ENCODE measurements at places on chromosomes 7 and 10.

DNA sequence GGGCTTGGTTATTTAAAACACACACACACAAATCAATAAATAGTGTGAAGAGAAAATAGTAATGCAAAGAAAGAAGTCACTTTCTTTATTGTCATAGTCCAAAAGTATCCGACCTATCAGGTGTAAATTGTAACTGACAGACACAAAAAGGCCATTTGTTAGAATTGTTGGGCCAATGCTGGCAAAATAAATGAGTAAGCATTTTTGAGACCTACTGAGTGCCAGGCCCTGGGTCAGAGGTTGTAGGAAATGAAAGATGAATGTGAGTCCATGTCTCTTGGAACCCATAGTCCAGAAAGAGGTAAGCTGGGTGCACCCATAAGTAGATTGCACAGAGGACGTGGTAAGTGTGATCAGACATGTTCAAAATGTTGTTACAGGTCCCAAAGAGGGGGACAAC is 13.5 kb upstream of the EGR2 start:
- DNase-seq, result no peak

DNA sequence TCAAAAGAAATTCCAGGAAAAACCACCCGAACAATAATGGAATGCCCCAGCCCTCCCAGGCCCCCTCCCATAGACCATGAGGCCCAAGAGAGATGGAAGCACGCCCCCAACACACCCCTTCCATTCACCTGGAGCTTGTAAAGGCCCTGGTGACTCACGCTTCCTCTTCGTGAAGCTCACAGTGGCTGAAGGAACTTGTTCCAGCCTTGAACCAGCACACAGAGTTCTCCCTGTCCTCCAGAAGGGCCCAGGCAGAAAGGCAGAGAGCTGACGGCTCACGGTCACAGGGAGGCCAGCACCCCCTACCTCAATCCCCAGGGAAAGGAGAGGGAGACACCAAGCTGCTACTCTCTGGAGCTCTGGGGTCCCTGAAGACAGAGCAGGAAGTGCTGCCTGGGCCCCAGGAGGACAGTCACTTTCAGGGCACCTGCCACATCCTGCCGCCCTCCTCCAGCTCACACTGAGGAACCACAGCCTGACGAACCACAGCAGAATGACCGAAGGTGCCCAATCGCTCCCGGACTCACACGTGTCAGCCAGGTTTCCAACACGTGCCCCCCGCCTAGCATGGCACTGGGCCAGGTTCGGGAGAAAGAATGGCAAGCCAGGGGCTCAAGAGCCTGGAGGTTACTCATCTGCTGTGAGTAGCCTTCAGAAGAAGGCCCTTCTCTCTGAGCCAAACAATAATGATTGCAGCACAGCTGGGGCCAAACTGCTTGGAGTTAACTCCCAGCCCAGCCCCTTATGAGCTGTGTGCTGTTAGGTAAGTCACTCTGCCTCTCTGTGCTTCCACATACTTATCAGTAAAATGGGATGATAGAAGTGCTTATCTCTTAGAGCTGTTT is 52.8 kb downstream of the DLG5 start:
- no peak for DNase-seq

GRCh38 chr10:21532694-21533466 is 1.2 kb upstream of the MLLT10 start:
- no peak for DNase-seq

DNA sequence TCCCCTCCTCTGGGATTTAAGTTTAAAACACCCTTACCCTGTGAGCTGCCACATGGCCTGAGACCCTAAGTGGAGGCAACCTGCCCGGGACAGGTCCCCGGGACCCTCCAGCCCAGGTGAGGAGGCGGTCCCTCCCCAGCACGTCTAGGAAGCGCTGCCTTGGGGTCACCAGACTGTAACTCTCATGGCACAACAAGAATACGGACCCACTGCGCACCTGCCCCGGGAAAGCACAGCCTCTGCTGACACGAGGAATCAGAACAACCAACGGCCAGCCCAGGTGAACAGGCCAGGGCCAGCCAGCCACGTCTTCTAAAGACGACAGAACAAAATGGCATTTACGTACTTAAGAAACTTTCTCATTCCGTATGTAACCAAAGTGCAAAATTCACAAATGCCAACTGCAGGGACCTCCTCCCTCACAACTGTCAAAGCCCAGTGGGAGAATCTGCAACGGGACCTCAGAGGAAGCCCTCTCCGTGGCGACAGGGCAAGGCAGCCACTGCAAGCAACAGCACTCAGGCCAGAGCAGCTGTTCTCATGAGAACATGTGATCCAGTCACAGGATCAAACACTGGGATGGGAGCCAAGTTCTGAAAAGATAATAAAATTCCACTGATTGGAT is 208.4 kb downstream of the DIP2C start:
- no peak for DNase-seq

All from dorsolateral prefrontal cortex (tissue), 122 donors.